Esophagus muscularis mucosa (tissue), 4 donors: ENCODE measurements at places on chromosomes 3 and 15. TPM values are rescaled to one million over a fixed set of nuclear protein-coding genes. Genes with fewer than 3 reads are reported as not detected.

The B3GNT5 gene
- total RNA-seq = 6.0 TPM

The SLC25A38 gene
- 34.1 TPM for total RNA-seq

The ECE2 gene
- 0.66 TPM for total RNA-seq

The MAN2C1 gene
- total RNA-seq = 163 TPM

- H3K27me3 ChIP-seq = no peaks in the 10 kb centered on the region
- no peaks in the 10 kb centered on the region for H3K36me3 ChIP-seq
- no peak overlapping the region for H3K4me3 ChIP-seq
- no peak for DNase-seq
Measured at GRCh38 chr15:65413051-65413759, 9.5 kb downstream of the IGDCC4 start.

- H3K4me3 ChIP-seq = no peak overlapping the region
- H3K27ac ChIP-seq = peak overlapping the region; percentile 9
- H3K4me1 ChIP-seq = peaks cover 18% of the 10 kb centered on the region
- no peaks in the 10 kb centered on the region for H3K27me3 ChIP-seq
Measured at GRCh38 chr3:129855832-129856419, 37.6 kb downstream of the TMCC1 start.

GRCh38 chr3:117874904-117875874 lies 1159.5 kb downstream of the IGSF11 start:
- H3K4me1 ChIP-seq = peaks cover 4% of the 10 kb centered on the region
- no peak overlapping the region for H3K27ac ChIP-seq
- no peak overlapping the region for H3K4me3 ChIP-seq
- H3K36me3 ChIP-seq = no peaks in the 10 kb centered on the region

DNA sequence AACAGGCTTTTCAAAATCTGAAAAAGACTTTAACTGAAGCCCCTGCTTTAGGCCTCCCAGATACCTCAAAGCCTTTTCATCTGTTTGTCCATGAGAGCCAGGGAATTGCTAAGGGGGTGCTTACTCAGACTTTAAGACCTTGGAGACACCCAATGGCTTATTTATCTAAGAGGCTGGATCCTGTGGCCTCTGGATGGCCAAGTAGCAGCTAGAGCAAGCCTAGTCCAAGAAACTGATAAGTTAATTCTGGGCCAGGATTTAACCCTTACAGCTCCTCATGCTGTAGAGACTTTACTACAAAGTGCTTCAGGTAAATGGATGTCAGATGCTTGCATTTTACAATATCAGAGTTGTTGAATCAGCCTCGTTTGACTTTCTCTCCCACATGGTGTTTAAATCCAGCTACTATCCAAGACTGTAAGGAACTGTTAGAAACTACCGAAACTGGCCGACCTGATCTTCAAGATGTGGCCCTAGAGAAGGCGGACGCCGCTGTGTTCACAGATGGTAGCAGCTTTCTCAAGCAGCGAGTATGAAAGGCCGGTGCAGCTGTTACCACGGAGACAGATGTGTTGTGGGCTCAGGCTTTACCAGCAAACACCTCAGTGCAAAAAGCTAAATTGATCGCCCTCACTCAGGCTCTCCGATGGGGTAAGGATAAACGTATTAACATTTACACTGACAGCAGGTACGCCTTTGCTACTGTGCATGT lies 3.3 kb downstream of the DET1 start:
- H3K4me3 ChIP-seq = no peak overlapping the region
- H3K27me3 ChIP-seq = no peaks in the 10 kb centered on the region

- H3K27me3 ChIP-seq = peaks cover 9% of the 10 kb centered on the region
- peak within 1 kb of the TSS; percentile 56 for H3K4me3 ChIP-seq
- peaks cover 24% of the 10 kb centered on the region for H3K4me1 ChIP-seq
- peak; percentile 83 for DNase-seq
- H3K27ac ChIP-seq = peak within 1 kb of the TSS; percentile 2
Measured at GRCh38 chr3:139935016-139935865, at the start of gene CLSTN2. TSS of gene CLSTN2 (plus strand) at chr3:139935185.

- peaks cover 33% of the 10 kb centered on the region for H3K36me3 ChIP-seq
- peaks cover 24% of the 10 kb centered on the region for H3K4me1 ChIP-seq
- no peak for DNase-seq
- no peaks in the 10 kb centered on the region for H3K27me3 ChIP-seq
- H3K4me3 ChIP-seq = peak overlapping the region; percentile 82
Measured at GRCh38 chr15:43492266-43492665, 690 bp downstream of the TP53BP1 start.

DNA sequence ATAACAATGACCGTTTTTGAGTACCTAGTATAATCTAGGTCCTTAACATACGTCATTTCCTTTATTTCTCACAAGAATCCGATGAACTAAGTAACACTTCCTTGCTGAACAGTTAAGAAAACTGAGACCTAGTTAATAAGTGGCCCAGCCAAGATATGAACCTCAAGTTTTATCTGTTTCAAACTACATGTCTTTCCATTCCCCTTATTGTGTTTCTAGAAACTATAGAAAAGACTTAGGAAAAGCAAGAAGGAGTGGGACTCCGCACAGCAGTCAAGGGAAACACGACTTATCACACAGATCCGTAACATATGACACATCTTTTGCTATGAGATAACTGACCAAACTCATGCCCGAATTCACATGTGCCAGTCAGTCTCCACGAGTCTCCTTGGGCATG lies 221.2 kb upstream of the ADAMTS9 start:
- no peaks in the 10 kb centered on the region for H3K27me3 ChIP-seq
- H3K36me3 ChIP-seq = no peaks in the 10 kb centered on the region
- no peak overlapping the region for H3K4me3 ChIP-seq
- no peak for DNase-seq
- H3K27ac ChIP-seq = peak overlapping the region; percentile 8

GRCh38 chr15:76846782-76847181 lies 58.4 kb downstream of the SCAPER start:
- peaks cover 17% of the 10 kb centered on the region for H3K36me3 ChIP-seq
- DNase-seq = no peak
- H3K4me1 ChIP-seq = no peaks in the 10 kb centered on the region
- no peak overlapping the region for H3K27ac ChIP-seq

DNA sequence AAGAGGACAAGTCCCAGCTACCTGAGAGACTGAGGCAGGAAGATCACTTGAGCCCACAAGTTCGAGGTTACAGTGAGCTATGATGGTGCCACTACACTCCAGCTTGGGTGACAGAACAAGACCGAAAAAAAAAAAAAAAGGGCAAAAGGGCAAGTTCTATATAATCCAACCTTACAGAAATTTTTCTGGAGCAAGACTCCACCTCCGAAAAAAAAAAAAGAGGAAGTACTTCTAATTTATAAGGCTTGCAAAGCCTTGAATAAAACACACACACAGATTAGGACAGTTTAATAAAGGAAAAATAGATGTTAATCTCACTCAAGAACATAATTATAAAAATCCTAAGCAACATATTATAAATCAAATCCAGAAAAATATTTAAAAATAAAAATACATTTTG lies 14.4 kb upstream of the XYLB start:
- H3K27ac ChIP-seq = no peak overlapping the region
- H3K4me3 ChIP-seq = no peak overlapping the region
- H3K27me3 ChIP-seq = no peaks in the 10 kb centered on the region

DNA sequence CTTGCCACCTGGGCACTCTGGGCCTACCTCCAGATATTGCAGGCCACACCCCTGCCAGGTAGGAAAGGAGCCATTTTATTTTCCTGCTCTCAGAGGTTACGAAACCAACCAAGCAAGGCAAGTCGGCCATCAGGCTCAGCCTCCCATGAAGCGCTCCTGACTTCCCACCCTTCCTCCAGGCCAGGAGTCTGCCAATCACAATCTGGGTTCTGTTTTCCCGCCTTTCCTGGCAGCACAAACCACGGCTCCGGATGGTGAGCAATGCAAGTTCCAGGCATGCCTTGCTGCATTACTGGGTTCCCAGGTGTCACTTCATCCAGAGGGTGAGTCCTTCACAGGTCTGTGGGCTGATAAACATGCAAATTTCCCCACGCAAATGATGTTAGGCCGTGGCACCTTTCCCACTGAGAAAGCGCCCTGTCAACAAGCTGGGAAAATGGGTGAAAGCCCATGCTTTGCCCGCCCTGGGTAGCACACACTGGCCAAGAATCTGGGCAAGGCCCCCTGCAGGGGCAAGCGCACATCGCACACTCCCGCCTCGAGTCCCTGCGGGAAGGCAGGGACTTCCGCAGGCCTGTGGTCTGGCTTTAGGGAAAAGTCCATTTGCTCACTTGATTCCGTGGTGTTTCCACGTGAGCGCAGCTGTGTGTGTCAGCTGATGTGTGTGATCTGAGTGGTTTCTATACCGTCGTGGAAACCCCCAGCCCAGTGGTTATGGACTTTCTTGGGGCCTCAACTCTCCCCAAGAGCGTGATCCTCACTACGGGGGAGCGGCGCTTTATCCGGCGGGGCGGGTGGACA lies 61.6 kb upstream of the RYK start:
- H3K27ac ChIP-seq = peak overlapping the region; percentile 99
- H3K4me3 ChIP-seq = peak overlapping the region; percentile 62
- no peaks in the 10 kb centered on the region for H3K36me3 ChIP-seq
- H3K4me1 ChIP-seq = peaks cover 98% of the 10 kb centered on the region
- no peaks in the 10 kb centered on the region for H3K27me3 ChIP-seq

DNA sequence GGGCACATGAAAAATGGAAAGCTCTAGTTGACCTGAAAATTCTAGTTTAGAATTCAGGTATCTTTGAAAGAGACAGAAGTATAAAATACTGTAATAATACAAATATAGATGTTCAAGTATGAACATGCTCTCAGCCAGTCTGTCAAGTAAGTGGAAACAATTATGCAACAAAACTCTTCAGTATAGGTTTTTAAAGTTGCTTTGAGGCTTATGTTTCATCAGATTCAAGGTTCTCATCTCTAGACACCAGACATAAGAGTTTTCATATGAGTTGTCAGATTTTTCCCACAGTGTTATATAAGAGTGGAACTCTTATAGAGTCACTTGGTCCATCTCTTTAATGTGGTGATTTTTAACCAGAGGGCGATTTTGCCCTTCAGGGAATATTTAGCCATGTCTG lies 22.0 kb downstream of the CMSS1 start:
- DNase-seq = no peak
- no peak overlapping the region for H3K27ac ChIP-seq
- peaks cover 20% of the 10 kb centered on the region for H3K4me1 ChIP-seq
- no peak overlapping the region for H3K4me3 ChIP-seq
- H3K36me3 ChIP-seq = no peaks in the 10 kb centered on the region
- no peaks in the 10 kb centered on the region for H3K27me3 ChIP-seq

- peaks cover 24% of the 10 kb centered on the region for H3K36me3 ChIP-seq
- H3K27me3 ChIP-seq = no peaks in the 10 kb centered on the region
- peaks cover 72% of the 10 kb centered on the region for H3K4me1 ChIP-seq
- no peak for DNase-seq
- H3K4me3 ChIP-seq = peak overlapping the region; percentile 39
- peak overlapping the region; percentile 75 for H3K27ac ChIP-seq
Measured at GRCh38 chr3:11567516-11568467, 75.9 kb downstream of the VGLL4 start.
